ENCODE measurements at places on chromosomes 5 and 9. TPM values are rescaled to one million over a fixed set of nuclear protein-coding genes. Genes with fewer than 3 reads are reported as not detected.

The SPATA31A3 gene
- total RNA-seq = not detected

The ANKRD31 gene
- 0.38 TPM for total RNA-seq

The GMCL2 gene
- total RNA-seq = not detected

The PRRC1 gene
- 24.2 TPM for total RNA-seq

The BSPRY gene
- 0.24 TPM for total RNA-seq

The MYMK gene
- not detected for total RNA-seq

The LRRC26 gene
- not detected for total RNA-seq

The LHX3 gene
- not detected for total RNA-seq

The UBAP1 gene
- total RNA-seq = 25.8 TPM

The ANKRD34B gene
- not detected for total RNA-seq

The DEPDC1B gene
- 0.69 TPM for total RNA-seq

DNA sequence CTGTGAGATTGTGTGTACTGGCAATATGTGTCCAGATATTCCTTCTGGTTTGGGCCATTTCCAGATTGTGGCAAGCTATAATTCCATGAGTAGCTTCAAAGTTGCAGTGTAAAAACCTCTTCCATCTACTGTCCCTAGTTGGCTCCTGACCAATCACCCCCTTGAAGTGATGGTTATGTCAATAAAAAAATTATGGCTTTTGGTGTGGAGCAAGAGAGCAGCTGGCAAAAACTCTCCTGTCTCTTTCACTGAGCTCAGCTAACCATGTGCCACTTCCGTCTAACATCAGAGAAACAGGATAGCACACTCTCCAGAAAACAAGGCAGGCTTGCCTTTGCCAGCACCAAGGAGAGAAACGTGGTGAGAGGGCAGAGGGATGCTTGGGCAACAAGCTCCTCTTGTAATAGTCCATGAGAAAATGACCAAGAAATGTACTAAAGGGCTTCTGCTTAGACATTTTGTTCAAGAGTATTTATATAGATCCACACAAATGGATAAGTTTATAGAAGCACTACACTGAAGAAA lies 914.4 kb upstream of the SEMA6A start:
- DNase-seq = no peak

- no peak for DNase-seq
Measured at GRCh38 chr9:131081868-131082267, 14.5 kb upstream of the AIF1L start.

GRCh38 chr9:80948066-80948465 lies 741.3 kb downstream of the TLE1 start:
- no peak for DNase-seq

GRCh38 chr5:177189416-177189815 lies 55.8 kb downstream of the NSD1 start:
- no peak for DNase-seq

GRCh38 chr9:91035825-91036208 lies 234.2 kb downstream of the SYK start:
- no peak for DNase-seq

DNA sequence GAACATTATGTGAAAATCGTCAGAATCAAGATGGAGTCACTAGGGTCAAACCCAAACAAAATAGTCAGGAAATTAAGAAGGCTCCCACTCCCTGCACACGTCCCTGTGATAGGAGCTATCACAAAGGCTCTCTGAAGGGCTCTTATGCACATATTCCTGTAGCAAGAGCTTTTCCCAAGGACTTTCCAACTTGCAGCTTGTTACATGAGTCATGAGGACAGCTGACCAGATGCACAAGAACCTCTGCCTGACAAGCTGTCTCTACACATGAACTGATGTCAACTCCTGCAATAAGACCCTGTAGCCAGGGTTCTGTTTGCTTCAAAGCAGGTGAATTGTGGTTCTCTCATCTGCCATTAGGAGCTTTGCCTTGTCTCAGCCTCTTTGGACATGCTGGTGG lies 122.4 kb downstream of the OLFM1 start:
- DNase-seq = no peak

DNA sequence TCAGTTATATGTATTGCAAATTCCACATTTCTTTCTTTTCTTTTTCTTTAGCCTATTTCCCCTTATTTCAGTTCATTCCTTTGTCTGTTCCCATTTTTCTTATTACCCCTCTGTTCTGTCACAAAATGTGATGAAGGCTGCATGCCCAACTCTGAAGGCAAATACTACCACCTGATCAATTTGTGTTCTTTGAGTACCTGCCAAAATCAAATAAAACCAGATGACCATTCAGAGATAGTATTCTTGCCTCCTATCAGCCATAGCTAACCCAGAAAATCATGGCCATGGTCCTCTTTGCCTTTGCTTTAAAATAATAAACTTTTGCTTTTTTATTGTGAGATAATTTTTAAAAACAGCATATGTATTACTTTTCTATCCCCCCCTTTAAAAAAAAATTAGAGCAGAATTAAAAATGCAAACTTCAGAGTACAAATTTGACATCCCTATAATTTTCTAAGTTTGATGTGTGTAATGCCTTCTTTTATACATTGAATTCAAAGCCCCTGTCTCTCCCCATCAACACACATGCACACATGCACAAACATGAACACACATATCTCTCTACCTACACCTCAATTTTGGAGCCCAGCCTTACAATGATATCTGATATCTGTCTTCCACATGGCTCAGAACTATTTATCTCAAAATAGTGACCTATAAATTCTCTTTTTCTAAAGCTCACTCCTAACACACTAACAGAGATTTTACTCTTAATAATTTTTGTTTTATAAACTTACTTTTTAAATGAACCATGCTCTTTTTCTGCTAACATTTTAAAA lies 3.5 kb downstream of the RFESD start:
- DNase-seq = no peak

- no peak for DNase-seq
Measured at GRCh38 chr9:124882231-124882630, 20.3 kb downstream of the ARPC5L start.

DNA sequence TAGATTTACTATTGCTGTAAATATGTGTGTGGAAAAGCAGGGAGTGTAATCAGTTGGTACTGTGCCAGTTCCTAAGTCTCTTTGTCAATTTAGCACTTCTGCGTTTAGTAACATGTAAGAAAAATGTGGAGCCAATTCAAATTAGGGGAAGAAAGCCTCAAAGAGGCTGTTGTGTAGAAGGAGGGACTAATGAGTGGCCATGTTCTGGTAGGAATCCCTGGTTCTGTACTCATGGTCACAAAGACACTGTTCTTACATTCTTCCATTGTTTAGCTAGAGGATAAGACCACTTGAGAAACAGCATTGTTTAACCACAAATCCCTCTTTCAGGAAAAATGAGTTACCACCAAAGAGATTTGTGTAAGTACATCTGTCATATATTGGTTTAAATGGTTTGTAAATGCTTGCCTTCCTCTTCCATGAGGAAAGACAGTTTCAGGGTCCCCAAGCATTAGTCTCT lies 14.9 kb downstream of the ARHGEF28 start:
- DNase-seq = no peak

Measured in ovary (tissue), 10 donors.